Amygdala (tissue), 56 donors: ENCODE measurements at places on chromosomes 4 and X.

DNA sequence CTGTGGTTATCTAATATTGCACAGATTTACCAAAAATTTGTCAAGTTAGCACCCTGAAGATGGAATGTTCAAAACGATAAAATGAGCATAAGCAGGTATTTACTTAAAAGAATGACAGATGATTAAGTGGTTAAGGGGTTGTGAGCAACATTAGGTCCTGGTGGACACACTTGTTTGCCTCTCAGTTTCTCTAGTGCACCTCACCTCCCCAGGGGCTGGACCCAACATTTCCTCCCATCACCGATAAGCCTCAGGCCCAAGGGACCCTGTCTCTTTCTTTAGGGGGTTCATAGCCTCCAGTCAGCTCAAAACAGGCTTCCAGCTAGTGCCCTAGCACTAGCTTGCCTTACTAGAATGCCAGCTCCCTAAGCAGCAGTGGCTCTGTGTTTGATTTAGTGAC, 88.0 kb downstream of the ATP11C start:
- no peak for DNase-seq

- DNase-seq: no peak
Observed at GRCh38 chr4:163649557-163650091, 155.1 kb downstream of the TMA16 start.

GRCh38 chr4:105106426-105106825, 40.2 kb upstream of the TET2 start:
- DNase-seq: no peak

DNA sequence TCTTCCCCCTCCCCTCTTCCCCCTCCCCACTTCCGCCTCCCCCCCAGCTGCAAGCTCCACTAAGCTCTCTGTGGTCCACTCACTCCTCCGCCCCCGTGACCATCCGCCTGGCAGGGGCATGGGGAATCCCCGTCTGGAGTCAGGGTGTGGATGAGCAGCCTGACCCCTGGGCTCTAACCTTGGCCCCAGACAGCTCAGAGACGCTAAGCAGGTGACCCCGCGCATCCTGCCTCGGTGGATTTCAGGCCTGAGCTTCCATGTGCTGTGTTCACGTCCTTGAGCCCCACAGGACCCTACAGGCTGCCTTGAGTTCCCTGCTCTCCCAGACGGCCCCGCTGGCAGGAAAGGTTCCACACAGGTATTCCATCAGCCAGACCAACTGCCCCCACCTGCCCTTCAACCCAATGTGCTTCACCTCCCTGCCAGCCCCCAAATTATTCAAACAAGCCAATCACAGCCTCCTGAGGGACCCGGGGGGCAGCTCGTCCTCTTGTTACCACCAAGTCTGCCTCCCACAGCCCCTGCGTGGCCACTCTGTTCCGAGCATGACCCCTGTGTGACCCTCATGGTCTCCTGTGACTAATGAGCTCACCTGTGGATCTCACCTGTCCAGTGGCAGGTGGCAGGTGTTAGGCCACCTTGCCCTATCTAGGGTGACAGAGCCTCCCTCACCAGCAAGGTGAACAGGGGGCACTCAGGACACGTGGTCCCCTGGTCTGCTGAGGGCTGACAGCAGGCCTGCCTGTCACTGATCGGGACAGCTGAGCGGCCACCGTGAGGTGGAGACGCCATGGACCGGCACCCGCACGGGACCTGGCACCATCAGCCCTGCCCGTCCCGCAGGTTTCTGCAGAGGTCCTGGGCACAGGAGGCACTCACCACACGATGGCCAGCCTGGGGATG, 73.2 kb upstream of the MXD4 start:
- no peak for DNase-seq

DNA sequence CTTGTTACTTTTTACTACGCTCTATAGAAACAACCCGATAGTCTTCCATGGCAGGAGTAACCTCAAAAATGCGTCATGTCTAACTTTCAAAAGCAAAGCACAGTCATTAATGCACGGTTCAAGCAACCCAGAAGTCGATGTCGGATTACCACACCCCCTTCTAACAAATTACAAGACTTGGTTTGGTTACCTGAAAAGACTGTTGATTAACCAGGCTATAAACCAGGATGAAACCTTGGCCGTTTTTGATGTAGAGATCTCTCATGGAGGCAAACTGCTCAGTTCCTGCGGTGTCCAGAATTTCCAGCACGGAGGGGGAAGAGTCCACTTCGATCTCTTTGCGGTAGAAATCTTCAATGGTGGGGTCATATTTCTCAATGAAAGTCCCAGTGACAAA, 2.4 kb downstream of the RAP2C start:
- DNase-seq: no peak

GRCh38 chr4:176149680-176150355, 45.6 kb downstream of the SPATA4 start:
- DNase-seq: no peak

DNA sequence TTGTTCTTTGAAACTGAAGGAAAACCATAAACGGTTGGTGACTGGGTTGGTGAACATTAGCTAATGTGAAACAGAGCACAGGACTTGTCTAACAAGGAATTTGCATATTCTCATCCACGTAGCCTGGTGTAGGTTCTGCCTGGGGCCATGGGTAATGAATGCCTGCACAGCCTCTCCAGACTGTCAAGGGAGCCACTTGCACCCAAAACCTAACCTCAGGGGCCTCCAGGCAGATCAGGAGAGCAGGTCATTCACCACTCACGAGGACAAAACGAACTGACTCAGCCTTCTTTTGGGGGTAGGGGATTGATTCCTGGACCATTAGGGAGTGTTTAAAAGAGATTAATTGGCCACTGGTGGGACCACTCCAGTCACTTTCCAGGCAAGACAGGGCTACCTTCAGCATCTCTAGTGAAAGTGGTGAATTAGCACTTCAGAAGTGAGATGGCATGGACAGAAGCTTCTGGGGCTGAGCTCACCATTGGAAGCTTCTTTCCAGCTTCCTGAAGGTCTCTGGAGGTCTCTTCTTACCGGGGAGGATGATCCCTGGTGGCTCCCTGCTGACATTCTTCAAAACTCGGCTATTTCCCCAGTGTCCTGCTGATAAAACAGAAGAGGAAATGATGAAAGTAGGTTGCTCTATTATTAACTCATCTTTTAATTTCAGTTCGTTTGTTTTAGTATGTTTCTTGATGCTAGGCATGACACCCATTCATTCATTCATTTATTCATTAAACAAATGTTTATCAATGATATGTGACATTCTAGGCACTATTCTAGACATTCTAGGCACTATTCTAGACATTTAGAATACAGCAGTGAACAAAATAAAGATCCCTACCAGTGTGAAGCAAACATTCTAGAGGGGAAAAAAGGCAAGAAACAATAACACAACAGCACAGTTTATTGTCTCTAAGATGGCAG, 104.5 kb upstream of the LNX1 start:
- no peak for DNase-seq
